Effector memory CD8-positive, alpha-beta T cell (primary cell): ENCODE measurements at places on chromosomes 4 and X.

GRCh38 chr4:185933078-185933581 lies 121.1 kb upstream of the SORBS2 start:
- no peaks in the 10 kb centered on the region for H3K36me3 ChIP-seq
- no peak overlapping the region for H3K27ac ChIP-seq
- DNase-seq: no peak
- H3K4me3 ChIP-seq: no peak overlapping the region
- H3K4me1 ChIP-seq: no peaks in the 10 kb centered on the region
- peaks cover 5% of the 10 kb centered on the region for H3K27me3 ChIP-seq

DNA sequence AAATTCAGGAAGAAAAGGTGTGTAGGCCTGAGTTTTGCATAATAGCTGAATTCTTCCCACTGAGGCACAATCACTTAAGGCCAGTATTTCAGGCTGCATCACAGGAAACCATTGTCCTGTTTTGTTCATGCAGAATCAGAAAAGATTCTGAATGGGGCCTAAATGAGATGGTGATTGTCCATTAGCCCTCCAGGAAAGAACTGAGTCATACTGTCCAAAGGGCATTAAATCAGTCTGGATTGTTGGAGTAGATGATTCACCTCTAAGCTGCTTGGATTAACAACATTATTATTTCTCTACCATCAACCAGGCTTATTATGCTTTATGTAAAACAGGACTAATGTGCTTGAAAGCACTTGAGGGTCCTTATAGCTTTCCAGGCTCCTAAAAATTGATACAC lies 36.2 kb downstream of the CT47B1 start:
- H3K36me3 ChIP-seq: no peaks in the 10 kb centered on the region
- no peak overlapping the region for H3K4me3 ChIP-seq
- DNase-seq: no peak

DNA sequence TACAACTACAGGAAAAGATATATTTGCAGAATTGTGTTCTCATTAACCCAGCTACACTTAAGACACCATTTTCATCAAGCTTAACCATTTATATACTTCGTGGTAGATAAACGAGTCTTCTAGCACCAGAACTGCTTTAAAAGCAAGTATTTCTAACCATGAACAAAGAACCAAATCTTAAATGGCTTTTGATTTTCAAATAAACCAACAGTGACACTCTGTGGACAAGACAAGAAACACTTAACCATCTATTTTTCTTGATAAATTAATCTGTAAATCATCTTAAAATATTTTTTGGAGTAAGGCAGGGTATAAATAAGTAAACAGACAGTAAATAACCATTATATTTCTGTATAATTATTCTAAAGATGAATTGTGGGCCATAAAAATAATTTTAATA lies 10.2 kb downstream of the BEND2 start:
- H3K4me3 ChIP-seq: no peak overlapping the region
- H3K27ac ChIP-seq: no peak overlapping the region
- no peaks in the 10 kb centered on the region for H3K4me1 ChIP-seq
- no peak for DNase-seq

GRCh38 chr4:101801958-101802357 lies 11.4 kb downstream of the BANK1 start:
- no peak for DNase-seq
- H3K27me3 ChIP-seq: peaks cover 10% of the 10 kb centered on the region
- no peaks in the 10 kb centered on the region for H3K36me3 ChIP-seq
- no peak overlapping the region for H3K27ac ChIP-seq
- H3K4me1 ChIP-seq: no peaks in the 10 kb centered on the region
- no peak overlapping the region for H3K4me3 ChIP-seq

DNA sequence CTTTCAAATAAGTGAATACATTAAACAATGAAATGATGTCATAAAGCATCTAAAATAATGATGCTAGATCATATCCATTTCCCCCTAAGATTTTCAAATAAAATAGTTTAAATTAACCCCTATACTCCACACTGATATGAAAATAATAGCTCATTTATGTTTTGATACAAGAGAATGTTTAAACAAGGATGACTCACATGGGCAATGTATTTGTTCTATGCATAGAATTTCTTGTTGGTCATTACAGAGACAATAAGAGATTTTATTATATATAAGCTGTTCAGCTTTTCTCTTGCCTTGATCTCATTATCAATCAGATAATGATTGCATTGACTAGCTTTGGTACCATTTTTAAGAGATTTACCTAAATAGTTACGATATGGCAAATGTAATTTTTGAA lies 411.7 kb downstream of the ARHGAP24 start:
- no peaks in the 10 kb centered on the region for H3K36me3 ChIP-seq
- no peaks in the 10 kb centered on the region for H3K27me3 ChIP-seq
- no peak overlapping the region for H3K4me3 ChIP-seq
